ENCODE measurements at places on chromosomes 12 and 14.

- no peak for DNase-seq
Measured at GRCh38 chr12:106369624-106370346, 12.2 kb downstream of the POLR3B start.

- DNase-seq: no peak
Measured at GRCh38 chr14:75138492-75138891, 11.6 kb upstream of the NEK9 start.

- DNase-seq: no peak
Measured at GRCh38 chr12:7486512-7486911, 17.1 kb downstream of the CD163 start.

DNA sequence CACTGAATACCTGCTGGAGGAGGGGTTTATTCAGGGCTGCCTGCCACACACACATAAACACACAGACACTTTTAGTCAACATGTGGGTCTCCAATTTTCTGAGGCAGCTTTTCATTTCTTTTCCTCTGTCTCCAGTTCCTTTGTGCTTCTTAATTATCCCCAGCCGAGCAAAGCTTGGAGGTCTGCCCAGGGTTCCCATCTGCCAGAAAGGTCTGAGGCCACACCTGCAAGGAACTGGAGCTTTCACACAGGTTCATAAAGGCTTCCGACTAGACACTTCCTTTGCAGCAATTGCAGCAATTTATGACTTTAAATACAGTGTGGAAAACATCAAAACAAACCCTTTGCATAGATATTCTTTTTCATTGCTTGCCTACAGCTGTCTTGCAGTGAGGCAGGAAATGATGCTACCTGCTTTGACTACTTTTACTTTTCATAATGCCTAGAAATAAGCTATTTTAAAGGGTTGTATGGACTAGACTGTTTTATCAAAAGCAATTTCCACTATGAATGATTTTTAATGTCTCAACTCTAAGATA, 1318.9 kb downstream of the AACS start:
- DNase-seq: no peak

GRCh38 chr12:1297206-1297605, 297.2 kb downstream of the FBXL14 start:
- no peak for DNase-seq

DNA sequence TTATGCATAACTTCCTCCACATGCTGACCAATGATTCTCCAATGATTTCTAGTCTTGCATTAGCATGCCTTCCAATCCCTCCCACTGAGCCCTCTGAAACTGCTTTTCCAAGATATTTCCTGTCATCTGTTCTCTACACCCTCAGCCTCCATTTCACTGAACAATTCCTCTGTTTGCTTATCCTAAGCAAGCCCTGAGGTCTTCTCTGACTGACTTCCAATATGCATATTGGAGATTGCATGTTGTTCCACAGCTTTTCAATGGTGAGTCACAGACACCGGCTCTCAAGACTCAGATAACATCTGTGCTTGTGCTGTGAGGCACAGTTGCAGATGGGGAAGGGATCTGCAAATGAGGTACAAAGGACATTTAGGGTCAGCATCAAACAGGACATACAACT, 141.0 kb downstream of the SLC16A7 start:
- DNase-seq: no peak

DNA sequence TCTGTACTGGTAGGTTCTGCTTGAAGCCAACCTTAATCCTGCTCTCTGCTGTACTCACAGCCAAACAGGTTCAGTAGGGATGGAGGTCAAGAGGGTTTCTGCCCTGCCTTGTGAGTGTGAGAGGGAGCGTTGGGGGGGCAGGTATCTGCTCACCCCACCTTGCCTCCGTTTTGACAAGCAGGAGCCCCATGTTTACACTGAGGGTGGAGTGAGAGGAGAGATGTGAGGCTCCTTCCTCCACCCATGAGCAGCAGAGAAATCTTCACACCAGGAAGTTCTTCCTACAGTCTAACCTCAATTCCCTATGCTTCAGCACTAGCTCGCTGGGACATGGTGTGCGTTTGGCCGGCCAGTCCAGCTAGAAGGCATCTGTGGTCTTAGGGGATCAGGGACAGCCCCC, 4.2 kb downstream of the KRT80 start:
- no peak for DNase-seq

- no peak for DNase-seq
Measured at GRCh38 chr14:69664865-69665526, 53.6 kb downstream of the SUSD6 start.

GRCh38 chr12:100384559-100384935, 27.7 kb downstream of the SLC17A8 start:
- DNase-seq: no peak

DNA sequence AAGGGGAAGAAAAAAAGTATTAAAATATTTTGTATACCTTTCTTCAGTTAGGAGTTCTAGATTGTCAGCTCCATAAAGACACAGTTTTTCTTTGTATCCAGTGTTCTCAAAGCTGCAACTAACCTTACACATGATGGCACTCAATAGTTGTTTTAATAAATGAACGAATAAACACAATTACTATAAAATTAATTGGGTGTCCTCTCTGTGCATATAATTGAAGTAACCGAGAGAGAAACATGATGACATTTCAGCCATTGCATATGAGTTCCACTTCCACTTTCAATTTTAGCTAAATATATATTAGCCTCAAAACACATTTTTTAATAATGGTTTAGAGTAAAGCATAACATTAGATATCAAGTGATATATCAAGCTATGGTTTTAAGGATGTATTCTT, 671.2 kb downstream of the LRFN5 start:
- no peak for DNase-seq

DNA sequence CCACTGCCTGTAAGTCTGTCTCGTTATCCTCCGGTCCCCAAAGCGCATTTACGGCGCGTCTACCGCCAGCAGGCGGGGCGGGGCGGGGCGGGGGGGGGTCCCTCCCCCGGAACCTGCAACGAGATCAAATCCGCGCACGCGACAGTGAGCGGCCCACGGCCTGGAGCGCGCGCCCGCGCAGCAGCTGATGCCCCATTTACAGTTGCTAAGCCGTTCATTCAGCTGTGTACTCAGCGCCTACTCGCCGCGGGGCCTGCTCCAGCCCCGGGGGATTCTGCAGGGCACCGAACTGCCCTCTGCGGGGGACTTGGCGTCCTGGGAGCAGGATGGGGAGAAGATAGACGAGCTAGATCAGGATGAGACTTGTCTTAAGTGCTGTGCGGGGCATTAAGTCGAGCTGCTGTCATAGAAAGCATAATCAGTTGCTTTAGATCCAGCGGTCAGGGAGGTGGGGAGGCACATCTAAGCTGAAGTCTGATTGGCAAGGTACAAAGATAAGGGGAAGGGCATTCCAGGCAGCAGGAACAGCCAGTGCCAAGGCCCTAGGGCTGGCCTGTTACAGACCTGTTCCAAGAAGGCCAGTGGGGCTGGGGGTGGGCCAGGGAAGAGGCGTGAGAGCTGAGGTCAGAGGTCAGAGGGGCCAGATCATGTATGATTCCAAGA, 1.4 kb upstream of the CCDC85C start:
- peak; percentile 62 for DNase-seq

- no peak for DNase-seq
Measured at GRCh38 chr14:49796025-49796424, 28.1 kb downstream of the KLHDC2 start.

DNA sequence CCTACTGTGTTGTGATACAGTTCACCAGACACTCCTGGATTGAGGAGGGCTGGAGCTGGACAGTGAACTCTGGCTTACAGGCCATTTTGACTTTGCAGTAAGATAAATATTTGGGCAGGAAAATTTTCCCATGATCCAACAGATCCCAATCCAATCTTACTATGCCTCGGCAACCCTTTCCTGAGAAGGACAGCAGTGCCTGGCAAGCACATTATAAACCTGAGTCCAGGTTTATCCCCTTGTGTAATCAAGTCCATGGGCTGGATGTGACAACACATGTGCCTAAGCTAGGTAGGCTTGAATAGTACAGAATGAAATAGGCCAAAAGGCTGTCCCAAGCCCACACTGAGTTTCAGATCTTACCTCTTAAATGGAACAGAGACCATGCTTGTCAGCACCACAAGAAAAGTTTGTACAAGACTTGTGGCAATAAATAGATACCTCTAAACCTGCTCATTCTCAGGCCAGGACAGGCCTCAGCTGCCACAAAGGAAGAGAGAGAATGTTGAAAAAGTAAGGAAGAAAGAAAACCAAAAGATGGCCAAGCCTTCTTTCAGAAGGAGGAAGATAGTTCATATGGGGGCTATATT, 34.9 kb downstream of the CREBL2 start:
- no peak for DNase-seq

DNA sequence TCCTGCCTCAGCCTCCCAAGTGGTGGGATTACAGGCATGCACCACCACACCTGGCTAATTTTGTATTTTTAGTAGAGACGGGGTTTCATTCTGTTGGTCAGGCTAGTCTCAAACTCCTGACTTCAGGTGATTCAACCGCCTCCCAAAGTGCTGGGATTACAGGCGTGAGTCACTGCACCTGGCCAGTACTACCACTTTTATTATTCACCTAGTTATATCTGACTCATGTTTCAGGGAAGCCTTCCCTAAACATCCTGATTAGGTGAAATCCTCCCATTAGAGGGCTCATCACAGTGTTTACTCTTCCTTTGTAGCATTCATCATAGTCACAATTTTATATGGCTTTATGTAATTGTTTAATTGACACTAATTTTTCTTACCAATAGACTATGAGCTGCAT, 295.3 kb upstream of the SOX5 start:
- no peak for DNase-seq

GRCh38 chr12:13167906-13168305, 28.6 kb upstream of the EMP1 start:
- DNase-seq: no peak

GRCh38 chr12:19190292-19191031, 60.9 kb downstream of the PLEKHA5 start:
- DNase-seq: no peak

DNA sequence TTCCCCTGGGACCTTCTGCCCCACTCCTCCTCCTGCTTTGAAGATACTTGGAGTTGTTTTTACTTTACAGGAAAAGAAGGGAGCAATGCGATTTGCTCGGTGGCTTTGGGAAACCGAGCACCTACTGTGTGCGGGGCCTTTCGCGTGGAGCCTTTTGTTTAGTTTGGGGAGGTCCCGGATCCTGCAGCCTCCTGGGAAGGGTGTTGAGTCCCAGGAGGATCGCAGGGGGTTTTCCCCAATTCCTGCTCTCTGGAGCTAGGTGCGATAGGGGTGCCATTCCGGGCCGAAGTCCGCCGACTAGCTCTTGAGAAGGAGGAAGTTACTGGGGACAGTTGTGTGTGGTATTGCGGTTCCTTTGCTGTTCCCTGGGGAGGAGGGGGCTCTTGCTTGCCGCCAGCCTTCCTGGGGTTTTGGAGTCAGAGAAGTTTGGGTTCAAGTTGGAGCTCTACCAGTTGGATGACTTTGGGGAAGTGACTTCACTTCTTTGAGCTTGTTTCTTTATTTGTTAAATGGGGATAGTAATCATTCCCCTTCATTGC, 1.1 kb downstream of the BRI3BP start:
- DNase-seq: no peak

- DNase-seq: peak; percentile 80
Measured at GRCh38 chr14:99664058-99664936, 19.4 kb downstream of the HHIPL1 start.

GRCh38 chr12:27505761-27506160, 18.2 kb upstream of the PPFIBP1 start:
- DNase-seq: no peak

DNA sequence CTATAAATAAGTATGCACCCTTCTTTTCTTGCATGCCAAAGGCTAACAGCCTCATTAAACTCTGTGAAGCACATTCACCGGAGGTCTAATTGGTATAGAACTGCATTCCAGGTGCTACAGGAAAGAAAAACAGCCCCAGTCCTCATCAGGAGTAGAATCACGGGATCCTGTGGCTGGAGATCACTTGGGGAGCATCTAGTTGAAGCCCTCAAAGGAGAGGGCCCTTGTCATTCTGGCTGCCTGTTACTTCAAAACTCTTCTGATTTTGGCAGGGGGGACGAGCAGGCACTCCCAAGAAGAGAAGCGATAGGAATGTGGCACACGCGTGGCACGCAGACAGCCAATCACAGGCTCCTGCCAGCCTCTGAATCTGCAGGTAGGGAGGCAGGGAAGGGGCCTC, 154.4 kb downstream of the TTC7B start:
- DNase-seq: no peak

- DNase-seq: no peak
Measured at GRCh38 chr12:12735301-12735700, 18.1 kb downstream of the CDKN1B start.

DNA sequence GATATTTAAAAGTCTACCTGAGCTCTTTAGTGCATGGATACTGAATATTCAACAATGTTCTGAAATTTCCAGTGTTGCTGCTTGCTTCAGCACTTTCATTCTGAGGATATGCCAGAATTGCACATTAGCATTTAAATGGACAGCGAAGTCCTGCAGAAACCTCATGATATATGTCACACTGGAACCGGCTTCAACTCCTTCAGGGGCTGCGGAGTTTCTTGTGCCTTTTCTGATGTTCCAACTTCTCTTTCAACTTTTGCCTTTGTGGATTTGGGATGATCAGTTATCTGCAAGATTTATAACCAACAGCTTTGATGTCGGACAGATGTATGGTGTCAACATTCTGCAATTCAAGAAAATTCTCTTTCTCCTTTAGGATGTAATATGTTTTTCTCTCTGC, 142.5 kb upstream of the LMNTD1 start:
- DNase-seq: no peak

- no peak for DNase-seq
Measured at GRCh38 chr12:105336411-105336810, 5.9 kb downstream of the C12orf75 start.

DNA sequence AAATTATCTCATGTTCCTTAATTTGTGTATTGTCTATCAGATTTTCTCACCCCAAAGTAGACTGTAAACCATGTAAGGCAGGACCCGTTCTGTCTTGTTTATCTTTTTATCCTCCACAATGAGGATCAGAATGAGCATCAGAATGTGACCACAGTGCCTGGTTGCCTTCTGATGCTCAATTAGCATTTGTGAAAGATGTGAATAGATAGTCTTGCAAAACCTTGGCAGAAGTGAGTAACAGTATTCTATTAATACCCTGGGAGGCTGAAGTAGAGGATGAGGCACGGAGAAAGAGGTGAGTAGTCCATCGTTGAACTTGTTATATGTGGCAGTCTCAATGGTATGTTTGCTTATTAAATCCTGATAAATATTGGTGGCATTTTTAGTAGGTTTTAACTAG, 781.4 kb downstream of the NRXN3 start:
- no peak for DNase-seq

Data from posterior cingulate gyrus (tissue), 11 donors.